ENCODE measurements at places on chromosomes 11 and 22.

DNA sequence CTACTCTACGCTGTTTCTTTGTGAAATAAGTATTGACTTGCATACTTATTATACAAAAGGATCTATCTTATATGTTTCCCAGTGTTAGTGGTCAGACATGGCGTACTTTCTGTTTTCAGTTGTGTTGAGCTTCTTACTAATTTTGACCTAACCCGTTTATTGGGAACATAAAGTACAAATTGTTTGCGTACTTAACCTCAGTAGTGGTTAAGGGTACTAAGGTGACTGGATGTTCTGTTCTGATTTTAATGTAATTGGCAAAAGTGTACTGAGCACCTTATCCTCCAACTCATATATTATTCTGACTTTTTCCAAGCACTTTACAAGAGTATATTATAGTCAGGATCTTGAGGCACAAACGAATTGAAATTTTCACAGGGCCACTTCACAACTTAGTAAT lies 17.2 kb downstream of the TBCEL start:
- DNase-seq = no peak

- DNase-seq = no peak
Observed at GRCh38 chr11:86390487-86390886, 15.8 kb downstream of the CCDC81 start.

GRCh38 chr11:65279741-65280440 lies 18.1 kb downstream of the POLA2 start:
- no peak for DNase-seq

- DNase-seq = no peak
Observed at GRCh38 chr11:79439410-79439885, 1.4 kb downstream of the TENM4 start.

- no peak for DNase-seq
Observed at GRCh38 chr22:45310977-45311531, 1.3 kb downstream of the FAM118A start.

- no peak for DNase-seq
Observed at GRCh38 chr11:67648796-67649613, 1.5 kb downstream of the ACY3 start.

DNA sequence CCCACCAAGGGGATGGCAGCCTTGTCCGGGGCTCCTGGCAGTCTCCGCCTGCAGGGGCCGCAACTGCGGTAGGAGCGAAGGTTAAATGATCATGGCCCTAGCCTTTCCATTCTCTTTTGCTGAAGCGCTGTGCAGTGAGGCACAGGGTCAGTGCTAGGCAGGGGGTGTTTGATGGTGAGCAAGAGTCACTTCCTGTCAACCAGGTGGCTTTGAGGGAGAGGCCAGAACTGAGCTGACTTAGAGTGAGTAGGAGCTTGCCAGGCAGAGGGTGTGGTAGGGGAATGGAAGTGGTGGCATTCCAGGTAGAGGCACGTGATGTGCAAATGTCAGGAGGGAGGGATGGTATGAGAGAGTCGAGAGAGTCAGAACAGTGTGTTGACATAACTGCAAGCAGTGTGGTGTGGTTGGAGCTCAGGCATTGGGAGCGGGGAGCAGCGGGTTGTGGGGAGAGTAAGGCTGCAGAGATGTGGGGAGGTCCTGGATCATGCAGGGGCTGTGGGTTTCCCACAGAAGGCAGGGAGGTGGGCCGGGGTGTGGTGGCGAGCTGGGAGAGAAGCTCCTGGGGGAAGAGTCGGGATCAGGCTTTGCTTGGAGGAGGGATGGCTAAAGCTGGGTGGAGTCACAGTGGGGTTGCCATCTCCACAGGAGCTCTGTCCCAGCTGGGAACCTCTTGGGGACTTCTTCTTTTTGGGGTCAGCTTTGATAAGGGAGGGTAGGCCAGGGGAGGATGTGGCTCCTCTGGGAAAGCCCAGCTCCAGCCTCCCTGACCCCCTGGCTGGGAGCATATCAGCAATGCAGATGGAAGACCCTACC lies 33.3 kb downstream of the AMPD3 start:
- DNase-seq = no peak

- no peak for DNase-seq
Observed at GRCh38 chr11:57290288-57290687, 34.5 kb downstream of the TNKS1BP1 start.

GRCh38 chr11:11141065-11141464 lies 212.0 kb downstream of the CSNK2A3 start:
- no peak for DNase-seq

DNA sequence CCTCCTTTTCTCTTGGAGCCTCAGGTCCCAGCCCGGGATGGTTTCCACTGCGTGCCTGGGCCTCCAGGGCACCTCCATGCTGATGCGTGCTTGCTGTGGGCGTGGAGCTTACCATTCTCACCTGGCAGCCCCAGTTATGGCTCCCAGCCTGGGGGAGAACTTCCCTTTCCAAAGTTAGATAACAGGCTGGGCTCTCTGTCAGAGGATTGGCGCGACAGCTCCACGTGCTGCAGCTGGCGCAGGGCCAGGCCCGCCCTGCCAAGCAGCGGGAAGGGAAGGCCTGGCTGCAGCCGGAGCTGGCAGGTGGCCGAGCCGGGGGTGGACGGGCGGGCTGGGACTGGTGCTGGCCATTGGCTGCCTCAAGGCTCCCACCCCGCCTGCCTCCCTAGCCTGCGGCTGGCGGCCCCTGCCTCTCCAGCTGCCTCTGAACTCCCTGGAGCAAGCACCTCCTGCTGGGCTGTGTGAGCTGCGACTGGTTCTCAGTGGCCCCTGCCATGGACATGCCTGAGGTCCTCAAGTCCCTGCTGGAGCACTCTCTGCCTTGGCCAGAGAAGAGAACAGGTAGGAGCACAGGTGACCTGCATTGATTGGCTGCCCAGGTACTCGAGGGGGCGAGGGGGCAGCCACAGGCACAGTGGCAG lies 14.6 kb upstream of the TEF start:
- DNase-seq = no peak

GRCh38 chr11:117205211-117205818 lies 6.1 kb downstream of the TAGLN start:
- no peak for DNase-seq

DNA sequence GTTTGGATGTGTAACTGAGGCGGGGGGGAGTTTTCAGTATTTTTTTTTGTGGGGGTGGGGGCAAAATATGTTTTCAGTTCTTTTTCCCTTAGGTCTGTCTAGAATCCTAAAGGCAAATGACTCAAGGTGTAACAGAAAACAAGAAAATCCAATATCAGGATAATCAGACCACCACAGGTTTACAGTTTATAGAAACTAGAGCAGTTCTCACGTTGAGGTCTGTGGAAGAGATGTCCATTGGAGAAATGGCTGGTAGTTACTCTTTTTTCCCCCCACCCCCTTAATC lies 2.3 kb downstream of the MALAT1 start:
- no peak for DNase-seq

- DNase-seq = no peak
Observed at GRCh38 chr11:30326114-30326778, 3.3 kb downstream of the ARL14EP start.

- no peak for DNase-seq
Observed at GRCh38 chr22:48101704-48102103, 1339.3 kb downstream of the TBC1D22A start.

DNA sequence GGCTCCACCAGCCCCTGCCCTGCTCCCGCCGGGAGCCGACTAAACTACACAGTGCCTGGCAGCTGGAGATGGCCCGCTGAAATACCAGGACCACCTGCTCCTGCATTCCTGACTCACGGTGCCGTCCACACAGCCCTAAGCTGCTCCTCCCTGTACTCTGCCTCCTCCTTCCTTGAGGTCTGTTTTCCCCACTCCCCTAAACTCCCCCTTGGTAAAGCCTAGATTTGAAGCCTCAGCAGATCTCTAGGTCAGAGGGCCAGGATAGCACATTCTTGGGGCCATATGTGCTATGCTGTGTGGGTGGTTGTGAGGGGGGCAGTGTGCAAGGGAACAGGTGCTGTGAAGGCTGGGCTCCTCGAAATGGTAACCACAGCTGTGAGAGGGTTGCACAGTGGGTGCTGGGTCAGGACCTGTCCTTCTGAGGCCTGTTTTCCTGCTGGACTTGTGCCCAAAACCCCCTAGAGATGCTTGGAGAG lies 9.7 kb downstream of the LRFN4 start:
- DNase-seq = no peak

- DNase-seq = no peak
Observed at GRCh38 chr11:48122246-48122645, 94.4 kb upstream of the OR4B1 start.

DNA sequence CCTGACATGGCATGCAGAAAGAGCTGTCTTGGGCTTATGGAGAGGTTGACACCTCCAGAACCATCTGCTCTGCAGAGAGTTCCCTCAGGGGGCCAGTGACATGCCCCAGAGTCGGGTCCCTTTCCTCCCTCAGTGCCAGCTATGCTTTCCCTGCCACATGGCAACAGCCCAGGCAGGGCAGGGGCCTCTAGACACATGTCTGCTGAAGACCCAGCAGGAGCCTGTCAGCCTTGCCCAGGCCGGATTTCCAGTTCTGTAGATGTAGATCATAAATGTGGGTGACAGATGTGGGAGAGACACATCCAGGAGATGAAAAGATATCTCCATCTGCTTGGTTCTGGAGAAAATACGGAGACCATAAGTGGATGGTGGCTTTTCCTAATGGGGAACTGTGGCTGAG lies 25.5 kb downstream of the NAV2 start:
- no peak for DNase-seq

DNA sequence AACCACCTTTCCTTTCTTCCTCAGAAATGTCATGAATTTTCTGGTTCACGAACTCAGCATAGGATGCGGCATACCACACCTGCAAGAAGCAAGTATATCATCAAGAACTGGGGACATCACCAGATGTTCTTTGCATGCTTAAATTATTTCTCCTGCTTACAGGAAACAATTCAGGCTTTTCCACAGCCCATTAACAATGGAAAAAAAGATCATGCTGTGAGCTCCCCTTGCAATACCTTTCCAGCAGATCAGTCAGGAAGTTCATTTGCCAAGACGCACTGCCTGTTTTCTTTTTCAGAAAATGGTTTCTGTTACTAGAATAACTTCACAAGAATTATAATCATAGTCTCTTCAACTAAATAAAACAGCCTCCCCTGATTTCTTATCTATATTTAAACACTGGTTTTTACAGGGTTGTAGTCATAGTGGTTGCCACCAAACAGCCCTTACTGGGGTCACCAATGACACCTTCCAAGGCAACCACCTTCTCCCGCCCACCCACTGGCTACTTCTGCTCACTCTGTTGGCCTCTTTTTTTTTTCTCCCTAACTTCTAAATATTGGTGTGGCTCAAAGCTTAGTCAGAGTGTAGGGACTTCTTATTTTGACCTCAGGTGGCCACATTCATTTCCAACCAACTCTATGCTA lies 42.3 kb upstream of the NFRKB start:
- DNase-seq = no peak

- DNase-seq = no peak
Observed at GRCh38 chr11:48063424-48063978, 83.1 kb downstream of the PTPRJ start.

DNA sequence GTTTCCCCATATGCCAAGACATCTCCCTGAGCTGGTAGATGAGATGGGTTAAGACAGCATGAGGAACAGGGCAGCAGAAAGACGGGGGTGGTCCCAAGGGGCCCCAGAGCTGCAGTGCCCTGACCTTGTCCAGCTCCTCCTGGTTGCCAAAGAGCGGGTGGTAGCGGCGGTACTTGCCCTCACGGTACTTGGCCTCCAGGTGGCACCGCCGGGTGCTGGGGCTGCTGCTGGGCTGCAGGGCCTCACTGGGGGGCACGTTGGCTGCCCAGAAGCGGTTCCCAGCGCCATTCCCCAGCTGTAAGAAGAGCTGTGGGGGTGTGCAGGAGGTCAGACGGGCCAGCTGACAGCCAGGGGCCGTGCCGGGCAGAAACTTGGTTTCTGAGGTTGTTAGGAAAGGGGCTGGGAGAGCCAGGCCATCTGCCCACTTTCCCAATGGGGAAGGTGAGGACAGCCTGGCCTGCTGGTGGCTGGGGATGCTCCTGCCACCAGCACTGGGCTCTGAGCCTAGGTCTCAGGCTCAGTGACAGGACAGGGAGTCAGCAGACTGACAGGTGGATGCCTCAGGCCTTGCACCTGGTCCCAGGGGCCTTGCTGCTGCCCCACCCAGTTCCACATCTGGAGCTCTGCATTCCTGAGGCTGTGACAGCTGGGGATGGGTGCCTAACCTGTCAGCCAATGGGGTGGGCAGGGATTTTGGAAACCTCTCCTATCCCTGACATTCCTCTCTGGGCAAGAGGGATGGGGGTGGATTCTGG lies 30.0 kb upstream of the PDE2A start:
- no peak for DNase-seq

- DNase-seq = no peak
Observed at GRCh38 chr11:69384251-69385143, 90.5 kb downstream of the MYEOV start.

GRCh38 chr11:227824-228379 lies 8.2 kb downstream of the SIRT3 start:
- DNase-seq = no peak

- DNase-seq = no peak
Observed at GRCh38 chr22:38941488-38941987, 15.9 kb upstream of the APOBEC3A start.

GRCh38 chr11:57312511-57313021 lies 12.2 kb downstream of the TNKS1BP1 start:
- no peak for DNase-seq

DNA sequence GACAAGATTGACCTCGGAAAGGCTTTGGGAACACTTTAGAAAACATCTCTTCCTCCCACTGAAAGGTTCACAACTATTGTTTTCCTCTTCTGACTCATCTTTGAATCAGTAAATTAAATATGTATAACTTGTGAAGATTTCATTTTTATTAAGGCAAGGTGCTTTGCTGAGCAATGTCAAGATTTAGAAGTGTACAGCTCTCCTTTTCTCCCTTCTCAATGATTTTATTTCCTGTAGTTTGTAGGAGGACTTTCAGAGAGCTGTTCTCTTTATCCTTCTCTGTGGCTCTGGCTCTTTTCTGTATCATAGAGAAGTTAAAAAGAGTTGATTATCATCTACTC lies 594.2 kb downstream of the METTL15 start:
- DNase-seq = no peak

DNA sequence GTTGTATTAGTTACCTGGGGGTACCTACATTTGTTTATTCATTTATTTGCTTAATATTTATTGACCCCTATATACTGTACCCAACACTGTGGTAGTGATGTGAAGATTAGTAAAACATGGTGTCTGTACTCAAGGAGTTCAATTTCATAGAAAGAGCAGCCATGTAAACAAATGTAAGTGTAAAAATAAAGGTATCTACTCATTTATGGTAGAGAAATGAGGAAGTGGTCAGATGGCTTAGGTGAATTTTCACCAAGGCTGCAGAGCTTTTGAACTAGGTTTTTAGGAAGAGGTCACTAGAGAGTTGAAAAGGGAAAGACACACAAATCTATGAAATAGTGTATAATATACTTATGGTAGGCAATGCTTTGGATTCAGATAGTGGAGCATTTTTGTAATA lies 11.1 kb downstream of the CTR9 start:
- DNase-seq = no peak

Data from stimulated activated CD8-positive, alpha-beta memory T cell treated with anti-CD3 and anti-CD28 coated beads, Interleukin-4, amount 100 ng/mL, for 1 hour (primary cell).